Inflammatory macrophage treated with lipopolysaccharide for 1 hour (primary cell): ENCODE measurements at places on chromosomes 6 and 20.

DNA sequence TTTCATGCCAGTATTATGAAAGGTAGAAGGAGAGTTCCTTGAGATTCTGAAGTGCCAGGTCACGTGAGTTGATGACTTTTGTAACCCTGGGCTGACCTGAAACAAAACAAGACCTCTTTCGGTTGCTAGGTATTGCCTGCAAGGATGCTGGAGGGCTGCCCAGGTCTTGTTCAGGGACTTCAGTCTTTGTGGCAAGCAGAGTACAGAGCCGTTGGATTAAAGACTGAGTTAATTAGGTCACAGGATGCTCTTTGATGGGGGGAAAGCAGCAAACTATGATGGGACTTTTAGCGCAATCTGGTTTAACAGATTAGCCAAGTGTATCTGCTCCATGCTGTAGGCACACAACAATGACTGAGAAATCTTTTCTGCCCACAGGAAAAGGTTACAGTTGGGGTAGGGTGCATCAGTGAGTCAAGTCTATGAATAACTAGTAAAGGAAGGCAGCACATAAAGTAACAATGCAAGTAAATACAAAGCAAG, 12.8 kb upstream of the ELOVL5 start:
- DNase-seq, result no peak

- no peak for DNase-seq
Observed at GRCh38 chr6:15077961-15078360, 167.9 kb upstream of the JARID2 start.

DNA sequence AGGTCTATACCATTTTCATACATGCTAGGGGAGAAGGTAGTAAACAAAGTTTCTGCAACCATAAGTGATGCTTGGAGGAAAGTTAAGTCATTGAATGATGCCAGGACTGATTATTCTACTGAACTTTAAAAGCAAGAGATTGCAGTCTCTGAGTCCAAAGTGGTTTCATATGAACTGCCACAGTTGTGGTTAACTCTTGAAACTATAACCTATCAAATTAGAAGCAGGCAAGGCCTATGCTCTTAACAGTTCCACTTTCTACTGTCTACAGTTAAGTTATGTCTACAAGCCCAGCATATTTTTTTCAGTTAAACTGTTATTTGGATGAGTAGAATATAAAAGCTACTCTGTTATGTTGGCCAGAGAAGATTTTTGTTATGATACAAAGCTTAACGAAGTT, 326.5 kb upstream of the RUNX2 start:
- DNase-seq, result no peak

DNA sequence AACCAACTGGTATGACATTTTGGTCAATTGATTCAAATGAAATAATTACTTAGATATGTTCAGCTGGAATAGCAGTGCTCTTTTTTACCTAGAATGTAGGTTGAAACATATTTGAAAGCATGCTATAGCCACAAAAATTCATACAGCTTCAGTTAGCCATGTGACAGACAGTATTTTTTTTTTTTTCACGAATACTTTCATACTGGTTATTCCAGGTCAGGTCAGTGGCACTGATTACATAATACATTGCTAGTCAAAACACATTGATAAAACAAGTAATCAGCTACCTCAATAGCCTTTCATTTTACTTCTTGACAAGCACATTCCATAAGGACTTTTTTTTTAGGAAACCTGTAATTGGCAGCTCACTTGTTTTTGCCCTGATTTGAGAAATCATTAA, 222.6 kb downstream of the EYA4 start:
- DNase-seq, result no peak

- no peak for DNase-seq
Observed at GRCh38 chr6:113626475-113626874, 230.7 kb upstream of the MARCKS start.

GRCh38 chr6:43052842-43053544, 658 bp downstream of the CUL7 start:
- no peak for DNase-seq
